ENCODE measurements at places on chromosomes 5 and 9.

- H3K27ac ChIP-seq, result peak overlapping the region; percentile 95
- H3K4me3 ChIP-seq, result peak overlapping the region; percentile 99
- no peaks in the 10 kb centered on the region for H3K36me3 ChIP-seq
- H3K27me3 ChIP-seq, result no peaks in the 10 kb centered on the region
- peak; percentile 94 for DNase-seq
Observed at GRCh38 chr5:176537554-176538229, 490 bp upstream of the RNF44 start.

DNA sequence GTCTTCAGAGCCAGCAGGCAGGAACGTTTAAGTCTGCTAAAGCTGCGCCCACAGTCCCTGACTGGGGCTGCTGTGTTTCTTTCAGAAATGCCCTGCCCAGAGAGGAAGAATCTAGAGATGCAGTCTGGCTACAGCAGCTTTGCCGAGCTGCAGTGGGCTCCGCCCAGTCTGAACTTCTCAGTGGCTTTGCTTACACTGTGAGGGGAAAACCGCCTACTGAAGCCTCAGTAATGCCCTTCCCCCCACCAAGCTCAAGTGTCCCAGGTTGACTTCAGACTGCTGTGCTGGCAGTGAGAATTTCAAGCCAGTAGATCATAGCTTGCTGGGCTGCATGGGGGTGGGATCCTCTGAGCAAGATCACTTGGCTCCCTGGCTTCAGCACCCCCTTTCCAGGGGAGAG lies 78.4 kb downstream of the SREK1 start:
- no peaks in the 10 kb centered on the region for H3K4me1 ChIP-seq
- no peak overlapping the region for H3K27ac ChIP-seq

- no peaks in the 10 kb centered on the region for H3K27me3 ChIP-seq
- H3K4me1 ChIP-seq, result no peaks in the 10 kb centered on the region
- DNase-seq, result no peak
- H3K27ac ChIP-seq, result peak overlapping the region; percentile 88
- H3K4me3 ChIP-seq, result peak overlapping the region; percentile 90
Observed at GRCh38 chr5:154038261-154038706, 426 bp downstream of the FAM114A2 start.

DNA sequence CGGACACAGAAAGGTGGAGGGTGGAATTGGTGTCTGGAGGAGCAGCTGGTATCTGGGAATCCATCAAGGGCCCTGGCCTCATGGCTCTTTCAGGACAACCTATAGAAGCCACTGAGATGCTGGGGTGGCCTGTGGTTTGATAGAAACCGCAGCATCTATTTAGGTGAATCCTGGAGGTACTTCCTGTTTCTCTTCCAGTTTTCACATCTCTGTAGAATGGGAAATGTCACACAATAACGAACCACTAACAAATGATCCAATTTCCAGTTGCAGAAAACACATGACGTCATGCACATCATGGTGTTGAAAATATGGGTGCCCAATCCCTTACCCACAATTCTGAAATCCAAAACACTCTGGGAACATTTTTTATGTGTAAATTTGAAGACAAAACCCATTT lies 52.2 kb downstream of the ROPN1L start:
- no peak overlapping the region for H3K4me3 ChIP-seq
- no peaks in the 10 kb centered on the region for H3K36me3 ChIP-seq

GRCh38 chr5:179126506-179126991 lies 66.4 kb downstream of the ZNF354C start:
- no peak overlapping the region for H3K27ac ChIP-seq
- DNase-seq, result no peak
- H3K36me3 ChIP-seq, result no peaks in the 10 kb centered on the region
- H3K4me3 ChIP-seq, result no peak overlapping the region
- no peaks in the 10 kb centered on the region for H3K4me1 ChIP-seq

DNA sequence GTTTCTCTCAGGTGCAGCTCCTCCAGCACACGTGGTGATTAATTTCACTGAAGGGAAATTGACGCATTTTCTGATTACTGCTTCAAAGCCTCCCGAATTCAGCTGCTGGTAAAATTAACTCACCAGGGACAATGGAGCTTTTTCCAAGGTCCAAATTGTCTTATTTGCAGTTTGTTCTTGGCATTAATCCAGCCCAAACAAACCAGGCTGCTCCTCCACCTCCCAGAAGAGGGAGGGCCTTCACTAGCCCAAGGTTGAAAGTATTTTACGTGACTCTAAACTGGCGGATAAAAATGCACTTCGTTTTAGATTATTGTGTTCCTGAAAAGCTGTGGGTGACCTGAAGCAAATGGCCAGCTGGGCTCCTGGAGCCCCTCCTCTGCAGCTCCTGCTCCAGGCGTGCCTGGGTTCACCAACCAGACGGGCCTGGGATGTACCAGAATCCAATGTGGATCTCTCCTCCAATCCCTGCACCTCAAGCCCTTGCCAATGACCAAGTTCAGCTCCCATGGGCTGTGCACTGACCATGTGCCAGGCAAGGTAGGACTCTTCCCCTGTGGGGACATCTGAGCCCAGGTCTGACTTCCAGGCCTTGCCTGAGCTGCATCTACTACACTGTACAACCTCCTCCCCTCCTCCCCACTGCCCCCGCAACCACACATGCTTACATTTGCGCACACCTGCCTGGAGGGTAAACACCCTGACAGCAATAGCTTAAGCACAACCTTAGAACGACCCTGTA lies 193.4 kb downstream of the CDK5RAP2 start:
- H3K27ac ChIP-seq, result no peak overlapping the region
- H3K4me3 ChIP-seq, result no peak overlapping the region
- no peaks in the 10 kb centered on the region for H3K4me1 ChIP-seq
- no peaks in the 10 kb centered on the region for H3K27me3 ChIP-seq
- DNase-seq, result no peak

GRCh38 chr5:96101358-96102089 lies 139.9 kb upstream of the ELL2 start:
- no peaks in the 10 kb centered on the region for H3K27me3 ChIP-seq
- H3K4me3 ChIP-seq, result no peak overlapping the region
- no peak for DNase-seq
- no peak overlapping the region for H3K27ac ChIP-seq
- H3K4me1 ChIP-seq, result no peaks in the 10 kb centered on the region
- no peaks in the 10 kb centered on the region for H3K36me3 ChIP-seq

- no peak for DNase-seq
- H3K36me3 ChIP-seq, result no peaks in the 10 kb centered on the region
- H3K4me1 ChIP-seq, result no peaks in the 10 kb centered on the region
- no peak overlapping the region for H3K27ac ChIP-seq
- no peak overlapping the region for H3K4me3 ChIP-seq
Observed at GRCh38 chr9:91927922-91928510, 22.0 kb downstream of the ROR2 start.

- no peaks in the 10 kb centered on the region for H3K4me1 ChIP-seq
- no peak overlapping the region for H3K4me3 ChIP-seq
- H3K27me3 ChIP-seq, result no peaks in the 10 kb centered on the region
- no peak overlapping the region for H3K27ac ChIP-seq
- DNase-seq, result no peak
Observed at GRCh38 chr5:62385131-62385530, 18.6 kb downstream of the DIMT1 start.

GRCh38 chr9:16100537-16101091 lies 547.8 kb downstream of the CCDC171 start:
- no peaks in the 10 kb centered on the region for H3K4me1 ChIP-seq
- H3K27ac ChIP-seq, result no peak overlapping the region
- no peak for DNase-seq
- no peaks in the 10 kb centered on the region for H3K36me3 ChIP-seq
- H3K27me3 ChIP-seq, result no peaks in the 10 kb centered on the region

DNA sequence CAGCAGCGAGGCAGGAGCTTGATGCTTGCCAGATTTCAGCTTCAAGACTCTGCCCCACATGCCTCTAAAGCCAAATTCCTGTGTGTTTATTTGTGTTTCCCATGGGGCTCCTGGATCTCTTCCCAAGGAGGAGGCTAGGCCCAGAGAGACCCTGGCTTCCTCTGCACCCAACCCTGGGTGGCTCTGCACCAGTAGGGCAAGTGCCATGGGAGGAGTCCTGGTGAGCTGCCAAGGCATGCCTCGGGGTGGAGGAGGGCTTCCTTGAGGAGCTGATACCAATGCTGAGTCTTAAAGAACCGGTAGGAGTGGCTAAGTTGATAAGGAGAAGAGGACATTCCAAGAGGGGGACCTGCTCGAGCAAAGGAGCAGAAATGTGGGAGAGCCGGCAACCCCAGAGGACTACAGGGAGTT lies 6.8 kb upstream of the TIFAB start:
- no peak overlapping the region for H3K27ac ChIP-seq
- DNase-seq, result no peak
- H3K4me3 ChIP-seq, result no peak overlapping the region
- peaks cover 15% of the 10 kb centered on the region for H3K4me1 ChIP-seq
- peaks cover 2% of the 10 kb centered on the region for H3K27me3 ChIP-seq

Measured in GM12878 (cell line).